ENCODE measurements at places on chromosomes 2 and 18.

DNA sequence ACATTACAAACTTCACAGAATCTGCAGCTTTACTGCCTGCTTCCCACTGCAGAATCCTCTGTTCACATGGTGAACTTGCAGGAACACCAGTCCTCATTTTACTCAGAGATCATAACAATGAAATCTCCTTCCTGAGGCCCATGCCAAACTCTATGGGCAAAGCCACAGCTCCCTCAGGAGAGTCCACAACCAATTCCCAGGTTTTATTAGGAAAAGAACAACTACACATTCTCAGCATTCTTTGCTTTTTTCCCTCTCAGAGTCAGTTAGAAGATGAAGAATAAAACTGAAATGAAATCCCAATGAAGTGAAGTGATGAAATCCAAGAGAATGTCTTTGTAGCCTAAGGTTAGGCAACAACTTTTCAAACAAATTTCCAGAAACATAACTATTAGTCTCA, 233.7 kb downstream of the DSEL start:
- DNase-seq: no peak

DNA sequence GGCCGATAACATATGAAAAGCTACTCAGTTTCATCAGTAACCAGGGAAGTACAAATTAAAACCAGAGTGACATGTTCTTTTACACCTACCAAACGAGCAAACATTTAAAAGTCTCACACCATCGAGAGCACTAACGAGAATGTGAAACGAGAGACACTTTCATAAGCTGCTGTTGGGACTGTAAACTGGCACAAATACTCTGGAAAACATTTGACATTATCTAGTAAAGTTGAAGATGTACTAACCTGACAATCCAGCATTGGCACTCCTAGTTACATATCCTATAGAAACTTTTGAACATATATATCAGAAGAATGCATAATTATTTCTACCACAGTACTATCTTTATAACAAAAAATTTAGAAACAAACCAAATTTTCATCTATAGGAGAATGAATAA, 28.1 kb downstream of the NBAS start:
- no peak for DNase-seq

GRCh38 chr18:744832-745597, 32.6 kb upstream of the ENOSF1 start:
- no peak for DNase-seq

DNA sequence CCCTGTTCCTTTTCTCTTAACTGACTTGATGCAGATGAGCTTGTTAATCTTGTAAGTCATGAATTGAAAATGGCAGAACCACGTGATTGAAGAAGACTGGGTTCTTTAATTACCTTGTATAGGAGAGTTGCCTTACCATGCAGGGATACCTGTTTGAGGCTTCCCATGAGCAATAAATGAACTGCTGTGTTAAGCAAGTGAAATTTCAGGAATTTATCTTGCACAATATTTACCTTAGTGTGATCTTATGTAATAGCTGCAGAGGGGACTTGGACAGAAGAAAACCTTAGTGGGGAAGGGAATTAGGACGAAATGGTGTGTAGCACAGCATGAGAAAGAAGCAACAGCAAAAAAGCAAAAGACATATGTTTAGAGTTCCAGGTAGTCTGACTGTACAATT, 384.0 kb upstream of the TMEFF2 start:
- DNase-seq: no peak

DNA sequence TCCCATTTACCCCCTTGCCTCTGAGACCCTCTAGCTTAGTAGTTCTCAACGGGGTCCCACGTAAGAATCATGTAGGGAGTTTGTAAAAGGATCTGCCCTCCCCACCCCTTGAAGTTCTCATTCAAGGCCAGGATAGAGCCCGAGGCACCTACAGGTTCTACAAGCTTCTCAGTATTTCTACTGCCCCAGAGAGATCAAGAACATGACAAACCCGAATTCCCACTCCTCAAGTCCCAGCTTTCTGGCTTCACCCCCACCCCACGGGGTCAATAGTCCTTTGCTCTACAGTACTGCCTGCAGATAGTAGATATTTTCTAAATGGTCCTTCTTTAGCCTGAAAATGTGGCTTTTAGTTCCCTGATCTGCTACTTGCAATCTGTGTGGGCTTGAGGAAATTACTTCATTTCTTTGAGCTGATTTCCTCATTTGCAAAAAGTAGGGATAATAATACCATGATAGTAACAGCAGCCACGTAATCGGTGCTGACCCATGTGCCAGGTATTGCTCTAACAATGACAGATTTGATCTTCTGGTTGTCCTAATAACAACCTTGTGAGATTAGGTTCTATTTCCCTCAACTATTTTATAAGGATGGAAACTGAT, 7.1 kb downstream of the CIB4 start:
- no peak for DNase-seq

DNA sequence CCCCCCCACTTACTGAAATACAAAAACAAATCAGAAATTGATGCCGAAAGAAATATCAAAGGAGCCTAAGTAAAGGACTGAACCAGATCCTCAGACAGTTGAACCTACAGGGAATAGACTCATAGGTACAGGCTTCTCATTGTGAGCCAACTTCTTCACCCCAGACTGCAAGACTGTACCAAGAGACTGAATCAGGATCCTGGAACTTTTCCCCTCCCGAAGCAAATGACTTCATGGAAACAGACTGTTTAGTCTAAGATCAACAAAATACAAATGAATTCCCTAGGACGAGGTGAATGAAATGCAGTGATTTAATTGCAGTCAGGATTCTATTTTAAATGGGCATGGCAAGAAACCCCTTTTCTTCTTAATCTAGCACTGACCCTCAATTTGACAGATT, 53.6 kb upstream of the RNF152 start:
- DNase-seq: no peak

DNA sequence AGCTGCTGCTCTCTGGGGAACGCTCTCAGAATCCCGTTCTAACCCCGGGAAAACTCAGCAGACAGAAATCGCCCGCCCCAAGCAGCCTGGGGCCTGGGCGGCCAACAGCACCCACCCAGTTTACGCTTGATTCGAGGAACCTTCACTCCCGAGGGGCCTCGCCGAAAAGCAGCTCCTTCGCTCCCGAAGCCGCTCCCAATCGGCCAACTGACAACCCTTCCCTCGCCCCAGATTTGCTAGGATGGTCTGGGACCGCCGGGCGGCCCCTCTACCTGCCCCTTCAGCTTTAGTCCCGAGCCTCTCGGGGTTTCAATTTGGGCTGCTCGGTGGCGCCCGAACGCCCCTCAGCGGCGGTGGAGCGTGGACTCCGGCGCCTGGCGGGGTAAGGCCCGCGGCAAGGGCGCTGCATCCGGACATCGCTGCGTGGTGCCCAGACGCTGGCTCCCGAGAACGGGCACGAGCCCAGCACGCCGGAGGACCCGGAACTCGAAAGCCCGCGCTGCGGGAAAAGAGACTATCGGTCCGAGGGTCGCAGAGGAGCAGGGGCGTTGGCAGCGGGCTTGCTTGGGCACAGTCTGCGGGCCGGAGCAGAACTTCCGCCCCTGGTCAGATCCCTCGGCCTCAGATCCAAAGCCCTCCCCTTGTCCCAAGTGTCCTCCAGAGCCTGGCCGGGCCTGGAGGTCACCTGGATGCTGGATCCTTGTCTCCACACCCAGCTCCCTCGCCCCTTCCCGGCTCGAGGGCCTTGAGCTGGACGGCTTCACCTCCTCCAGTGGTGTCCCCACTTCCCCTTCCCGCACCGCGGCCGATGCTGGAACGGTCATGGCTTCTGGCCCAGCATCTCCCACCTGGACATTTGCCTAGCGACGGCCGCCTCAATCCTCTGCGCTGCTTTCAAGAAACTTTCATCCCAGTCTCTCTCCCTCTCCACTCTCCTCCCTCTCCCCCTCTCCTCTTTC, 3.0 kb upstream of the OTX1 start:
- DNase-seq: no peak

- no peak for DNase-seq
Measured at GRCh38 chr2:9020267-9020666, 16.8 kb upstream of the MBOAT2 start.

DNA sequence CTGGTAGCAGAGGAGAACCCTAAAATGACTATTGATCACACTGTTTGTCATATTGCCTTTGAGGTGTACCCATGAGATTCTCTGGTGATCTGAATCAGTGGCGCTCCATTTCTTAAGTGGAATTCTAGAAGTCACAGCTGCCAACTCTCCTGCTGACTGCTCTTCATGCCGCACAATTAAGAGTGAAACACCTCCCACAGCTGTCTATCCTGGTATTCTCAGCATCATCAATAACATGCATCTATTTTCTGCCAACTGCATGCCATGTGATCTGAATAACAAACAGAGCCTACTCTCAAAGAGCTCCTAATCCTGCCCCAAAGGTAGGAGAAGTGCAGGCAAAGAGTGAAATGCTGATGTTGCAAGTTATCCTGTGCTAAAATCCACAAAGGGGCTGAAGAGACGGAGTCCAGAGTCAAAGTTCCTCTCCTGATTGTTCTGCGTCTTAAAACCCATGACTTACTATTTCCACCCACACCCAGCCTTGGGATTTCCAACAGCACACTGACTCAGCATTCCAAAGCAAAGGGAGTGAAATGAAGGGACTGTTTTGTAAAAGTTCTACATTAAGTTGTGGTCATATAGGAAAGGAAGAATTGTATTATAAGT, 13.7 kb upstream of the DAPL1 start:
- DNase-seq: no peak

DNA sequence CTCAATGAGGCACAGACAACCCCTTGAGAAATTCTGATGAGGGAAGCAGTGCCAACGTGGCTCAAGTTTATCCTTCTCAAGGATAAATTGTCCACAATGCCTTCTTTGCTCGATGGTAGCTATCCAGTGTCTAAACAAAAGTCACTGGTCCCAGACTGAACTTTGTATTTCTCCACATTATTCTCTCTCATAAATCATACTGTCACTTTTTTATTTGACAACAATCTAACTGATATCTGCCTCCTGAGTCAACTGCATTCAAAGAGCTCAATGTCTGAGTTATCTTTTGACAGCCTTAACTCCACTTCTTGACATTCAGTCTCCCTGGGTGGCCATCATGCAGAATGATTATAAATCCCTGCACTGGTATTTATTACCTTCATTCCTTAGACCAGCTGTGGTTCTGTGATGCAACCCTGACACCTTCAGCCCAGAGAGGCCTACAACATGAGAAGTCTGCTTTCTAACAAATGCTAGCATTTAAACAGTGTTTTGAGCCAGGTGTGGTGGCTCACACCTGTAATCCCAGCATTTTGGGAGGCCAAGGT, 38.2 kb downstream of the IMMT start:
- no peak for DNase-seq

DNA sequence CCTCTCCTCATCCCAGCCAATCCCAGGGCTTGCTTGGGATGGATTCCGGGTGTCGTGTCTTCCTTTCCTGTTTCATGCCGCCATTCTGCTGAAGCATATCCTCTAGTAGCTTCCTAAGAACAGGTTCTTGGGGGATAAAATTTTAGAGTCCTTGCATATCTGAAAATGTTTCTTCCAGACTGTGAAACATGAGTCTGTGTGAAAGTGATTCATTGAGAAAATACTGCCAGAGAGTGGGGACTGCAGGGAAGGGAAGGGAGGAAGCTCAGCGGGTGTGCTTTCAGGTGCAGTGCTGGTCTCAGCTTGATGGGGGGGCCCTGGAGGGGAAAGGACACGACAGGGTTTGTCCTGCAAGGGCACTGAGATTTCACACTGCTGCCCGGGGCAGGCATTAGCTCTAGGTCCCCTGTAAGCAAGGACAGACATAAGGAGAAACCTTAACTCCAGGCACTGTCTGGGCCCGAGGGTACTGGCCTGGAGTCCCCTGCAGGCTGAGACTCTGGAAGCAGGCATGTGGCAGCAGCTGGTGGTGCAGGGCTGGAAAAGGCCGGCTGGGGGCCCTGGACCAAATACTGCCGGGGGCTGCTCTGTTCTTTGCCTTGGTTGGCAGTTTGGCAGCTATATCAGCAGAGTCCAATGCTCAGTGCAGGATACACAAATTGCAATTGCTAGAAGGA, 97.6 kb upstream of the HS6ST1 start:
- DNase-seq: no peak

DNA sequence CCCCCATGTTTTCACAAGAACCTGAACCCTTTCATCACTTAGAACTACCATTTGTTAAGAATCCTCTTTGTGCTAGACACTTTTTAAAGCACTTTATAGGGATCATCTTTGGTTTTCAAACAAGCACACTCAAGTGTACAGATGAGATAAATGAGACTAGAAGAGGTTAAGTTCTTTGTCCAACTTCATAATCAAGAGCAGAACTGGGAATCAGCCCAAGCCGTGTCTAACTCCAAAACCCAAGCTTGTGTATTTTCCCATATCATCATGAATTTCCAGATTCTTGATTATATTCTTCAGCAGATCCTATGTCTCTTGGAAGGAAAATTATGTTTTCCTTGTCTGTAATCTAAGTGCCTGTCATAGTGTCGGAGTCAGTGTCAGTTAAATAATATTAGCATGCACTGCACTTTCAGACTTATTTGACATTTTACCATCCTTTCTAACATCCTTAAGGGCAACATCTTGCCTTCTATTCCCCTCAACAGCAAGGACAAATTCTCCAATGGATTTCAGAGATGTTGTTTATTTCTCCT, 123.0 kb upstream of the SETBP1 start:
- DNase-seq: no peak

- no peak for DNase-seq
Measured at GRCh38 chr18:57819671-57820460, 16.8 kb upstream of the ATP8B1 start.

DNA sequence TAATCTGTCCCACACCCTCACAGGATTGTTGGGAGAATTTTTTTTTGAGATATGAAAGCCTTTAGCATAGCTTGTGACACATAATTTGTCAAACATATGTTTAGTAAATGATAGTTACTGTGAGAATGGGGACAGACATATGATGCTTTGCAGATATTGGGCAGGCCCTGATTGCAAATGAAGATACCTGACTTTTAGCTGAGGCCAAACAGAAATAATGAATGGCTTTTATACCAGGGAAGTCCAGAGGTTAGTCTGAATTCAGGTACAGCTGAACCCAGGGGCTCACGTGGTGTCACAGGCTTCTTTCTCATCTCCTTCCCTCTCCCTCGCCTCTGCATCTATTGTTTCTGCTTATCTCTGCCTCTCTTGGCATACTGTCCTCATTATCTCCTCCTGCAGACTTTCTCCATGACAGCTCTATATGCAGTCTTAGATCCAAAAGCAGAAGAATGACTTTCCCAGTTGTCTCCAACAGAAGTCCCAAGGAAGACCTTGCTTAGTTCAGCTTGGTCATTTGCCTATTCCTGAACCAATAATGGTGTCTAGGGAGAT, 4.9 kb upstream of the WNT10A start:
- DNase-seq: no peak

GRCh38 chr18:63151539-63151938, 168.0 kb downstream of the BCL2 start:
- no peak for DNase-seq

DNA sequence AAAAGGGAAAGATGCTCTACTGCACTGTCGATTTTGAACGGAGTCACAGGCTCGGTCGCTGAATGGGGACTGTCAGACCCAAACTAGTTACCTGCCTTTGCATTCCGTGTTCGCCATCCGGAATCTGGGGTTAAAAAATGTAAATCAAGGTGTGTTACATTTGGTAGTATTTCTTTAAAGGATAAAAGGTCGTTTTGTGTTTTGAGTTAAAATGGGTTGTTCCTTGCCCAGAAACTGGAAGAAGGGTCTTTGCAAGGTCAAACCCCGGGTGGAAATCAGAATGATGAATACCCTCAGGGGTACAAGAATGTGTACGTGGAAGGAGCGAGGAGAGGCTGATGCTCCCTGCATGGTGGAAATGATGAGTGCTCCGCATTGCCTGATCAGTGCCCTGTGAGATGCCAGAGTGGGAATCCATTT, 1.0 kb downstream of the VSNL1 start:
- no peak for DNase-seq

Data from stimulated activated effector memory CD8-positive, alpha-beta T cell treated with anti-CD3 and anti-CD28 coated beads, Interleukin-12 subunit alpha, Interleukin-12 subunit beta, amount 100 ng/mL, for 72 hours (primary cell).